ENCODE measurements at places on chromosomes 12 and 14. TPM values are rescaled to one million over a fixed set of nuclear protein-coding genes. Genes with fewer than 3 reads are reported as not detected.

The ADCY6 gene
- 42.0 TPM for total RNA-seq

The PMCH gene
- total RNA-seq, result not detected

The SLC16A7 gene
- 51.2 TPM for total RNA-seq

The TRAFD1 gene
- 25.9 TPM for total RNA-seq

The RFLNA gene
- total RNA-seq, result not detected

The LHX5 gene
- total RNA-seq, result not detected

The MIPOL1 gene
- total RNA-seq, result 36.1 TPM

The GZMH gene
- 0.98 TPM for total RNA-seq

GRCh38 chr14:90544566-90544965 lies 147.7 kb downstream of the CALM1 start:
- DNase-seq, result no peak

- DNase-seq, result no peak
These were observed 16.1 kb downstream of the ZBTB1 start for GRCh38 chr14:64520699-64521098.

DNA sequence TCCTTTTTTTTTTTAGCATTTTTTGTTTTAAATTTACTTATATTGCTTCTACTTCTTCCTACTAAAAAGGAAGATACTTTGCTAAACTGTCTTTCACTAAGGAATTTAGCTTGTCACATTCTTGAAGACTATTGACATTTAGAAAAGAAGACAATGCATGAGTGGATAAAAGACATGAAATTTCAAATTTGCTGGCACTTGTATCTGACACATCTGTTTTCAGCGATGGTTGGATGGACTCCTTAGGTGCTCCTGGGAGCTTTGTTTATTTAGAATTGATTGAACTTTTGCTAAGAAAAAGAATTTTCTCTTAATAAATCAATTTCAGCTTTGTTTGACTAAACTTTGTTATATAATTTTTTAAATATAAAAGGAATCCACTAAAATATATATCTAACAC lies 3.3 kb upstream of the KERA start:
- DNase-seq, result no peak

GRCh38 chr14:68627868-68628604 lies 164.8 kb downstream of the ZFP36L1 start:
- peak; percentile 74 for DNase-seq

GRCh38 chr12:48961331-48961730 lies 4.0 kb upstream of the ARF3 start:
- DNase-seq, result no peak

- no peak for DNase-seq
These were observed 47.5 kb downstream of the GARIN6 start for GRCh38 chr12:99695050-99695449.

DNA sequence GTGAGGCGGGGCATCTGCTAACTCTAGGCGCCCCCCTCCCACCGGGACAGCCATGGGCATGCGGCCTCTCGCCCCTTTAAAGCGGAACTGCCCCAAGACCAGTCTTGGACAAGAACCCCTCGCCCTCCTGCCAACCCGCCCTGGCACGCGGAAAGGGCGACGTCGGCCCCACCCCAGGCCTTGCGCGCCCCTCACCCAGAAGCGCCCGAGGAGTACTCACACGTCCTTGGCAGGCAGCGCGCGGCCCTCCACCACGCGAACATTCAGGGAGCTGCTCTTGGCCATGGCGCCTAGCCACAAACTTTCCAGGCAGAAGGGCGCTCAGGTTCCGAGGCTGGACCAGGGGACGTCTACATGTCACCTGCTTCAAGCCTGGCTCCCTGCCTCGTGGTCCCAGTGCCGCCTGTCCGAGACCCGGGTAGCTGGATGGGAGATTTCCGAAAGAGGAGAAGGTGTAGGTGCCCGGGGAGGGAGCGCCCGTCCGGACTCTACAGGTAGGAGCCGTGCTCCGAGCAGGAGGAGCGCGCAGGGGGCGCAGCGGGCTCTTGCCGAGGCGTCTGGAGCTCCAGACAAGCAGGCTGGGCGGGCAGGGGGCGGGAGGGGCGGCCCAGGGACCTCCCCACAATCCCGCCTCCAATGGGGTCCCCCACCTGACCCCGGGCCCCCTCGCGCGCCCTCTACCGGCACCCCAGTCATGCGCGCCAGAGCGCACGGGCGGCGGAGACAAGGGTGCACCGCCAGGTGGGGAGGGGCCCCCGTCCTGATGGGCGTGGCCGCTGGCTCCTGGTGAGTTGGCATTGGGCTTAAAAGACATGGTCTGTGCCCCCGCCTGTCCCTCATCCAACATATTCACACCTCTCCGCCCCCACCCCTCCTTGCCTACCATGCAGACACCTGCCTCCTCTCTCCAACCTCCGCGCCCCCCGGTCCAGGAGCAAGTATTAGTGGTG lies at the start of gene RASAL1:
RASAL1 (minus strand) TSS at position 584 of the 950 bp plus-strand sequence; CDS start at position 285, 299 bp downstream.
- DNase-seq, result peak; percentile 60

- DNase-seq, result no peak
These were observed 68.9 kb downstream of the CMKLR1 start for GRCh38 chr12:108270035-108270848.

DNA sequence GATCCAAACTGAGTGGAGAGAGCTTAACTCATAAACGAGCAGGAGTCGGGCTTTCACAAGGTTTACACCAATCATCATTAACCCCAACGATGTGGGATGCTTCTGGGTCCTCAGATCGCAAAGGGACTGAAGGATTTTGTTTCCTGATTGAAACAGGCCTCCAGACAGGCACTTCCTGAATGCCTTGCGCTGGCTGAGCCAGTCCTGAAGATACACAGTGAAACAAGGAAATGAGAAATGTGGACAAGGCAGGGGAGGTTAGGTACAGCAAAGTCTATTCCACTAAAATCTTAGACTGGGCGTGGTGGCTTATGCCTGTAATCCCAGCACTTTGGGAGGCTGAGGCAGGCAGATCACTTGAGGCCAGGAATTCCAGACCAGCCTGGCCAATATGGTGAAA lies 30.7 kb downstream of the RBM19 start:
- no peak for DNase-seq

DNA sequence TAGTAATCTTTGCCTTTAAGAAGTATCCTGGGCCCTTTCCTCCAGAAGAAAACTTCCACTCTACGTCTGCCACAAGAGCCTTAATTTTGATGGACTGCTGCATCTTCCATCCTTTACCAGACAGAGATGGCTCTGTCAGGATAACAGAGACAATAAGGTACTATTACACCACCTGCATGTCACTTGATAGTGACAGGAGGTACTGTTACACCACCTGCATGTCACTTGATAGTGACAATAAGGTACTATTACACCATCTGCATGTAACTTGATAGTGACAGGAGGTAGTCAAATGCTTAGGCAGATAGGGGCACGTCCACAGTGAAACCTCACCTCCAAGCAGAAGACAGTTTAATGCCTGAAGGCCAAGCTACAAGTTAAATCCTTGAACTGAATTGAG lies 13.9 kb downstream of the OR6C74 start:
- DNase-seq, result no peak

DNA sequence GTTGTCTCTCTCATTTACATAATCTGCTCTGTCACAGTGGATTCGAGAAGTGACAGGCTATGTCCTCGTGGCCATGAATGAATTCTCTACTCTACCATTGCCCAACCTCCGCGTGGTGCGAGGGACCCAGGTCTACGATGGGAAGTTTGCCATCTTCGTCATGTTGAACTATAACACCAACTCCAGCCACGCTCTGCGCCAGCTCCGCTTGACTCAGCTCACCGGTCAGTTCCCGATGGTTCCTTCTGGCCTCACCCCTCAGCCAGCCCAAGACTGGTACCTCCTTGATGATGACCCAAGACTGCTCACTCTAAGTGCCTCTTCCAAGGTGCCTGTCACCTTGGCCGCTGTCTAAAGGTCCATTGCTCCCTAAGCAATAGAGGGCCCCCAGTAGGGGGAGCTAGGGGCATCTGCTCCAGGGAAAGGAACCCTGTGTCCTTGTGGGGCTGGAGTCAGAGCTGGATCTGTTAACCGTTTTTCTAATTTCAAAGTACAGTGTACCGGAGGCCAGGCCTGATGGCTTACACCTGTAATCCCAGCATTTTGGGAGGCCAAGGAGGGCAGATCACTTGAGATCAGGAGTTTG lies 5.1 kb downstream of the ERBB3 start:
- DNase-seq, result no peak

GRCh38 chr12:127245009-127245408 lies 1022.0 kb upstream of the TMEM132C start:
- no peak for DNase-seq

GRCh38 chr12:84922693-84923092 lies 10.1 kb upstream of the SLC6A15 start:
- no peak for DNase-seq

- DNase-seq, result no peak
These were observed 151.5 kb downstream of the ATXN7L3B start for GRCh38 chr12:74689071-74689655.

- DNase-seq, result no peak
These were observed 823 bp downstream of the RNF10 start for GRCh38 chr12:120534703-120535655.

DNA sequence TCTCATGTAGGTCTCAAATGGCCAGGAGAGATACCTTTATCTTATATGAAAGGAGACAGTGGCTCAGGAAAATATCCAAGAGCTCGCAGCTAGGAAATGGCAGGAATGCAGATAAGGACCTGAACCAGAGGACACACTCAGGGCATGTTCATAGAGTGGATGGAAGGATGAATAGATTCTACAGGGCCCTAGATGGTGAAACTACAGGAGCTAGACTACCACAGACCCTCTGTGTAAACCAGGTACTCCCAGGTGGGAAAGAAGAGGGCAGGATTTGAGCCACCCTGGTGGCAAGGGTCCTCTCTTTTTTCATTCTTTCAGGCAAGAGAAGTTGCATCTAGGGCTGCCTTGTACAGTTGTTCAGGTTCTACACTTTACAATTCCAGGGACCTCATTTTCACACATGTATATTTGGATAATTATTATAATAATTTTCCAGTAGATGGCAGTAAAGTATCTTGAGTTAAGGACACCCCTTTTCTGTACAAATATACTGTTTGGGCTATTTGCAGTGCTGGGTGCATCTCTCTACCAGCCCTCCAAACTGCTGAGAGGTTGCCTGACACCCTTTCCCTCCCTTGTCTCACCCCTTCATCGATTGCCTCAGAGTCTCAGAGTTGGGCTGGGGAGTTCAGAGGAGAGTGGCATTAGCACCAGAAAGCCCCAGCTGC lies 10.5 kb upstream of the ZDHHC22 start:
- DNase-seq, result no peak
